ENCODE measurements at places on chromosomes 2 and 18.
A peak's percentile ranks its signal among the peaks of the same experiment; 100 is the strongest.

DNA sequence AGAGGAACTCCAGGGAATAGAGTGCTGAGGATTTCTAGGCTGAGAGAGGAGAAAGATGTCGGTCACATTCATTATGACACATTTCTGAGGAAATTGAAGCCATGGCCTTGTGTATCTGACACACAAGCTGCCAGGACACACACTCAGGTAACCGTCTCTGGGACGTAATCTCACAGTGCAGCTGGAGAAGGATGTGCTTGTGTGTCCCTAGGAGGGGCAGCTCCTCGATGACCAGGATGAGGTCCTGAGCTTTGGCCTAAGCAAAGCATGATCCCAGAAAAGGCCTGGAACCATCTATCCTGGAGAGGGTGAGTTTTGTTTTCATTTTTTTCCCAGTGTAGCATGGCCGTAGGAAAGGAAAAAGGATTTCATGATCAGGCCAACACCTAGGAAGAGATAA lies 102.2 kb downstream of the CAPN13 start:
- no peak for DNase-seq

DNA sequence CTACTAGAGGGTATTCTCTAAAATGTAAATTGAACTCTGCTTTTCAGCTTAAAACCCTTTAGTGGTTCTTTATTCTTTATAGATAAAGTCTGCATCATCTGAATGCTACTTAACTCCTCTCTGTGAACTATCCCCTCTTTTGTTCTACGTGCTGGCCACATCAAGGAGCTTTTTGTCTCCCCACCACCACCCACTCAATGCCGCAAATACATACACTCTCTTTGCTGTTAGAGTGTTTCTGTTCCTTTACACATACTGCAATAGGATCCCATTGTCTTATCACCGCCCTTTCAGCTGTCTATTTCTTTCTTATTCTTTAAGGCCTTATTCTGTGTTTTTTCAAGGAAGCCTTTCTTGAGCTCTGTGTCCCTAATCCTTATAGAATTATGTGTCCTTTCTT lies 83.3 kb downstream of the EML4 start:
- DNase-seq, result no peak

GRCh38 chr18:5518899-5519371 lies 24.9 kb downstream of the EPB41L3 start:
- no peak for DNase-seq

DNA sequence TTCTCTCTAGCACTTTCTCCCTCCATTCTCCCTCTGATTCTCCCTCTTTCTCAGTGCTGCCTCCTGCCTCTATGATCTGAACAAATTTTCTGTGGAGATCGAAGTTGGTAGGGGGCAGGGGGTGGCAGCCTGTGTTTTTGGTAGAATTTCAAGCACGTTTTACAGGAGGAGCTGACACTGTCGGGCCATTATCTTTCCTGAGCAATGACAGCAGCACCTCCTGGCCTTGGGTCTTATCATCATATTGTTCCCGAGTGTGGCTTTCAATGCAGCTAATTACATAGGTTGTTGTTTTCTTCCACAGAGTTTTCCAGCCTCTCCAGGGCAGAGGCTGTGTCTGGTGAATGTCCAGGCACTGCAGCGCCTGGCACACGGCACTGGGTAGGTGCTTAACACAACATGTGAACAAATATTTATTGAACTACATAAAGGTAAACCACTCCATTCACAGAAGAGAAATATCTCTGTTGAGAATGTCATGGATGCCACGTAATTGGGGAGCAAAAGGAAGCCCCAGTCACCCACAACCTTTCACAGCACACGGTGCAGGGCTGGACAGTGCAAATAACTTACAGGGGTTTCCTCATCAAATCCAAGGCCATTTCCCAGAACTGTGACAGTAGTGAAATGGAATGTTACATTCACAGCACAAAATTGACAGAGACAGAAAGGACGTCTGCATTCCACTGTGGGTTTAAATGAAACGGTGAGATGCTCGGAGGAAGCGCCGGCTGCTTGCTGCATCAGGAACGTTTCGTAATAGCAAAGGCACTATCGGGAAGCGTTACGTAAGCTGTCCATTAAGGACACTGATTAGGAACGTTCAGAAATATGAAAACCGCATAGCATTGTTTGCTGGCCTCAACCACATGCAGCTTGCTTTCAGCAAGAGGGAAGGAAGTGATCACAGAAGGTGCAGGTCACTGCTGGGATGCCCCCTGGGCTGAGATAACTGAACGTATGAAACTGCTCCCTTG lies 6.5 kb upstream of the KCNG2 start:
- DNase-seq, result no peak

DNA sequence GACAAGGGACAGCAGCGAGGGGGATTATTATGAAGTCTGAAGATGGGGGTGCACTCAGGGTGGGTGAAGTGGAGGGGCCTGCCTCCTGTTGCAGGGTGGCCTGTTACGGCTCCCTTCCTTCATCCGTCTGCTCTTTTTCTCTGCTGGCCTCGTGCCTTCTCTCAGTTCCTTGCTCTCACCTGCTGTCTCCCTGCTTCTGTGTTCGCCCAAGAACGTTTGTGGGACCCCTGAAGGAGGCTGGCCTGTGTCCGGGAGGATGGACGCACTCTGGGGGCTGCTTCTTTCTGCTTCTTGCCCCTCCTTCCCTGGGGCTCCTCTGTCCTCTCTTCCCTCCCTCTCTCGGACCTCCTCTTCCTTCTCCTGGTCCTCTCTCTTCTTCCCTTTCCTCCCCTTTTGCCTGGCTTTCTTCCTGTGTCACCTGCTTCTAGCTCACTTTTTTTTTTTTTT lies 13.8 kb downstream of the MROH2A start:
- DNase-seq, result no peak

DNA sequence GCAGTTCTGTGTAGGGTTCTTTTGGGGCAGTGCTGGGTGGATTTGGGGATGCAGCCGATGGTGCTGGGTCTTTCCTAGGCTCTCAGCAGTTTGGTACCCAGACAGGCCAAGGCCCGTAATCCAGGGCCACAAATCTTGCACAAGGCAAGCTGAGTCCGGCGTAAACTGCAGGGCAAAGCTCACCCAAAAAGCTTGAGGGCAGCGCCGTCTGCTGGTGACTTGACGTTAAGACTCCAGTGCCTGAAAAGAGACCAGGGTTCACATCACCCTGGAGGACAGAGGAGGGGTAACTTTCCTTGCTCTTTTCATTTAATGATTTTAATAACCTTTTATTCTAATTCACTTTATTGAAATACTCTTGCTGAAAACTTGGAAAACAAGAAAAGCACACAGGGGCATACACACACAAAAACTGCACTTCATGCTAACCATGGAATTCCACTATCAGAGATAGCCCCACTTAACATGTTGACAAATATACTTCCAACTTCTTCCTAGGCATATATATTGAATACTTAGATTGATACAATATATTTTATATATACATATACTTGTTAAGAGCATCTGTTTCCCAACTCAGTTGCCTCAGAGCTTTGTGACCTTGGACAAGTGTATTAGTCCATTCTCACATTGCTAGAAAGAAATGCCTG lies 38.9 kb downstream of the CNGA3 start:
- DNase-seq, result peak; percentile 58

GRCh38 chr2:118168615-118169014 lies 80.3 kb downstream of the INSIG2 start:
- DNase-seq, result no peak

DNA sequence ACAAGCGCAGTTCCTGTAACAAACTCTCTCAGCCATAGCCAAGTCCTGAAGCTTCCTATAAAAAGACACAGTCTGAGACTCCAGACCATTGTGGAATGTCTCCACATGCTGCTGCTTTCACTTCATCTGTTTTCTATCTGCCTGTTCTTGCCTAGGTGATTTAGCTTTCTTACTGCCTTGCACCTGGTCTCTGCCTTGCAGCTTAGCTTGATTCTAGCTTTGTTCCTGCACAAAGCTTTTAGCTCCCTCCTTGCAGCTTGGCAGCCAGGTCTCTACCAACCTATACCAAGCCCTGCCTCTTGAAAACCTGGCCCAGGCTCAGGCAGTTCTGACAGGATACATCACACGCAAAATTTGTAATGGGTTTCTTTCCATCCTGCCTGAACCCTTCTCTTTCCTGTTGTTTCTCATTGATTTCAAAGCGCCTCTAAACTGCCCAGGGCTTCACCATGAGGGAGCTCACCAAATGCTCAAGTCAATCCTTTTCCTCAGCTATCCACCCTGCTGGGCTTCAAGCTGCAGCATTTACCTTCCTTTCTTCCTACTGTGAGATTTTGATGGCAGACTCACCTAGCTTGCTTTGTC lies 941.3 kb upstream of the NXPH2 start:
- no peak for DNase-seq

- DNase-seq, result no peak
Observed at GRCh38 chr2:216112926-216113325, 3.8 kb downstream of the XRCC5 start.

DNA sequence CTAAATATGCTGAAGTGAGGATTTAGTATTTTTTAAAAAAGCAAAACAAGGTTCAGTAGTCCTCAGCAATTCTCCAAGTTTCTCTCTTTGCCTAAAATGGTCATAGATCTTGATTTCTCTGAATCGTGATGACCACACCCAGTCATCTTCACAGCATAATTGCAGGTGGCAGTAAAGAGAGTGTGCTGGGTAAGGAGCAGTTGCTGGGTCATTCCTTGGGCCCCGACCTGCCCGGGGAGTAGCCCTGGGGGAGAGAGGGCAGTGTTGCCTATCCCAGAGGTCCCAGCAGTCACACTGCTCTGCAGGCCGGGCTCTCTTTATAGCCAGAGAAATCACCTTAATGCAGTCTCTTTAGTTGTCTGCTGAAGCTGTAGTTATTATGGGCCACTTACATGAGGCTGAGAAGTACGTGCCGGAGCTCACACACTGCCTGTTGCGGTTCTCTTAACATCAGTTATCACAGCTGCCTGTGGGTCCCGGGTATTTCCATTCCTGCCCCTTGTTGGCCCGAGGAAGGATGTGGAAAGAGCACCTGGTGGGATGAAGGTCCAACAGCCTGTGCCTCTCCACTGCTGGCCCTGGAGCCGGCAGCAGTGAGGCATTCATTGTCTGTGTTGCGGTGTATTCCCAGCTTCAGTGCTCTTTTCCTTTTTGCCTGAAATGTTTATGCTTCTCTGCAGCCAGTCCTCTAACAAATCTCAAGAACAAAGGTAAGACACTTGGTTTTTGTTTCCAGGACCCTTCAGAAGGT lies 230.1 kb downstream of the ALPK2 start:
- DNase-seq, result no peak

DNA sequence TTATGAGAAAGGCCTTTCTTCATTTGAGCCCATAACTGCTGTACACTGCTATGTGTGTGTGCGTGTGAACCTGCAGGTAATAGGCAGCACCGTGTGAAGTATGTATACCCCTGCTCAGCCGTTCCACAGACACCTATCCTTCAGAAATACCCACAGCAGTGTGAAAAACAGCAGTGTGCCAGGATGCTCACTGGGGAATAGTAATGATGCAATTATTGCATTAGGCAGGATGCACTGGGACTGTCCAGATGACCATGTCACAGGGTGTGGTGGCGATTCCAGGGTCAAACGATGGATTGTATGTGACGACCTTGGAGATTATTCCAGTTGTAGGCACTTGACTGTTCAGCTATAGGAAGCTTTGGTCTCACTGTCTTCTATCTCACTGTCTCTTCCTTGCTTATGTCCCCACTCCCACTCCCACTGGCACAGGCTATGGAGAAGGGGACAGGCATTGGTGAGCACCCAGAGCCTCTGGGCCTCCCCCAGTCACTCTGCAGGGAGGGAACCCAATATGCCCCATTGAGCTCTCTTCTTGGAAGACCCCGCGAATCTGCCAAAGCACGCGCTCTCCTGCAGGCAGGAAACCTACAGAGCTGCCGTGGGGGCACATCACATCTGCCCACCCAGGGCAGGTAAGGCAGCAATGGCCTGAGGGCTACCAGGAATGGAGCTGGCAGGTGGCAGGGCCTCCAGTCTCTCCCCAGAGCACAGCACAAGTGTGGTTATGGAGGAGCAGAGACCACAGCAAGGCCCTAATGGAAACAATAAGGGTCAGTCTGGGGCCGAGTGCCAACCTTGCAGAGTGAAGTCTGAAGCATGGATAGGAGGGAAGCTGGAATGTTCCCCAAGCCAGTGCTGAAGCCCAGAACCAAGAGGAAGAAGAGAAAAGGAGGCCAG lies 518.9 kb upstream of the RAB6C start:
- no peak for DNase-seq

DNA sequence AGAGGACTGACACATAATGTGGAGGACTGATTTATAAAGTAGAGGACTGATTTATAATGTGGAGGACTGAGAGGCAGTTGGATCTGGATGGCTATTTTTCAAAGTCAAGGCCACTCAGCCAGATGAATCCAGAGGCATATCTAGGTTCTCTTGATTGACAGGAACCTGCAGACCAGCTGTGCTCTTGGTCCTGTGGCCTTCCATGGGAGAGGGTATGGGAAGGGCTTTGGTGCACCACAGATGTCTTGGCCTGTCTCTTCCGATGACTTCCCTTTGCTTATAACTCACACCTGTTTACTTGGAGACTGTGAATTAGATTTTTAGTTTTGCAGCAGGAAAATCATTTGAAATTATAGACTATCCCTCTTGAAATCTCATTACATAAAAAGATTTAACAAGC lies 32.3 kb downstream of the AGAP1 start:
- DNase-seq, result no peak

DNA sequence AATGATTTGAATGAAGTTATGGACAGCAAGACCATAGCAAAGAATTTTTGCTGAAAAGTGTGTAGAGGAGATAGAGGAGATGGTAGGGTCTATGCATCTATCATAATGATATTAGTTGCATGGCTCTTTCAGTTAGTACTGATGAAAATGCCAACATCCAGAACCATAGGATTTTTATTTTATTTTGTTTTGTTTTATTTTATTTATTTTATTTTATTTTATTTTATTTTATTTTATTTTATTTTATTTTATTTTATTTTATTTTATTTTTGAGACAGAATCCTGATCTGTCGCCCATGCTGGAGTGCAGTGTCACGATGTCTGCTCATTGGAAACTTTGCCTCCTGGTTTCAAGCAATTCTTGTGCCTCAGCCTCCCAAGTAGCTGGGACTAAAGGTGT lies 1021.1 kb upstream of the ZEB2 start:
- no peak for DNase-seq

DNA sequence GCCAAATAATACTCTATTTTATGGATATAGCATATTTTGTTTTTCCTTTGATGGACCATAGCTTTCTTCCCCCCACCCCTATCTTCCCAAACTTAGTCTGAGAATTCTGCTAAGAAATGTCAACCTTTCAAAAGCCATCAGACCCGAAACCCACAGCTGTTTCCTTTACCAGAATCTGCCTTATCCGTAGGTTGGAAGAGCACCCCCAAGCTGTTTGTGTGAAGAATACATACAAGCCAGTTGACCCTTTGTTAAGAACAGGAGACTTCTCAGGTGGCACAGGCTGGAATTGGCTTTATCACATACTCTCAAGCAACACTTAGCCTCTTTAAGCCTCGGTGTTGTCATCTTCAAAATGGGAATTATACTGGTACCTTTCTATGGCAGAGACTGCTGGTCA lies 135.1 kb downstream of the ACTR3 start:
- no peak for DNase-seq

DNA sequence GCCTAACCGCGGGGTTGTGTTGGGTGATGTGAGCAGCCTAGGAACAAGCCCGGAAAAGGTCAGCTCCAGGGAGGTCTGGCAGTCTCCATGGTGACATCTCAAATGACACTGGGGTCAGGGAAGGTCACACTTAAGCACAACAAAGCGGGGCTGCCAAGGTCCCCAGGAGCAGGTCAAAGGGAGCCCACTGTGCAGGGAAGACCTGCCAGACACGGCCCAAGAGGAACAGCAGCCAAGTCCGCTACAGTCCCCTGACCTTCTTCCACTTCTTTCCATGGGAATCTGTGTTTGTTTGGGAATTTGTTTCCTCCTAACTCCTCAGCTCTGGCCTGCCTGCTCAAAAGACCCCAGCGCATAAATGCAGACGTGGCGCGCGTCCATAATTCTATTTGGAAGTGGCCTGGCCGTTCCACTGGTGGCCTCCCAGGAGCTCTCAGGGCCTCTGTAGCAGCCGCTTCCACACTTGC lies 232.1 kb upstream of the COPS8 start:
- DNase-seq, result no peak
